Testis (tissue), 5 donors: ENCODE measurements at places on chromosomes 3 and 15.

- no peak for DNase-seq
Observed at GRCh38 chr3:157086775-157087174, 73.2 kb downstream of the CCNL1 start.

DNA sequence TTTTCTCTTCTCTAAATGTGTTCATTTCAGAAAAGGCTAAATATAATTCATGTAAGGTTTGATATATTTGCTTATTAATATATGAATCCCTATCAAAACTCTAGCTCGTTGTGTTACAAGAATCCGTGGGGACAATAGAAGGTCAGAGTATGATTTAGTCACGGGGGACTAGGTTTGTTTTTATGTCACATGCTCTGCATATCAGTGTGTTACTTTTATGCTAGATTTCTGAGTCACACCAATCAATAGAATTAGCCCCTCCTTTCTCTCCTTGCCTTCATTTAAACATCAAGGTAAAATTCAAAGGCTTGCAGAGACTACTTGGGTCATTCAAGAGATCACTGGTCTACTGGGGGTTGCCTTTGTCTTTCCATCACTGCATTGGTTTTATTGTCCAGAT, 636.1 kb downstream of the NR2F2 start:
- DNase-seq = no peak

- no peak for DNase-seq
Observed at GRCh38 chr15:75200765-75201615, 692 bp upstream of the C15orf39 start.

DNA sequence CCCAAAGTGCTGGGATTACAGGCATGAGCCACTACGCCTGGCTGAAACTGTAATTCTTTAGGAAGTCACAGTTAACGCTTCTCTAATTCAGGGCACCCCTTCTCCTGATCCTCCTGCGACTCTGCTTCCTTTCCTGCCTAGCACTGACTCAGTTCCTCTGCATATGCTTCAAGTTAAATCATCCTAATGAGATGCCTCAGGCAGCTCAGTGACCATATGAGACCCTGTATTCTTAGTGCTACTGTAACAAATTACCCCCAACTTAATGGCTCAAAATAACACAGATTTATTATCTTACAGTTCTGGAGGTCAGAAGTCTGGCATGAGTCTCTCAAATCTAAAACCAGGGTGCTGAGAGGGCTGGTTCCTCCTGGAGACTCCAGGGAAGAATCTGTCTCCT, 271.8 kb upstream of the LYSMD4 start:
- DNase-seq = no peak

DNA sequence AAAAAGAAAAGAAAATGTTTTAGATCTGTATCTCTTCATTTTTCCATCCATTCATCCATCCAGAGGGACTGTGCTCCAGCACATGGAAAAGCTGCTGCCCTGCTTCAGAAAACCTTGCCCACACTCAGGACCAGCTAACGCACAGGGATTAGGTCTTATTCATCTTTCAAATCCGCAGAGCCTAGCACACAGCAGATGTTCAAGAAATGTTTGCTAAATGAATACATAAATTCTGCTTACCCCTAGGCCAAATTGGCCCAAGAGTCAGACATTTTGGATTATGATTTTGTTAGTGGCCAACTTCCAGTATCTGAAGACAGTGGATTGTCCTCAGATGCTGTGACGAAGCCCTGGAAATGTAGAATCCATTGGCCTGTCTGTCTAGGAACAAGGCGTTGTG, 71.4 kb downstream of the GHSR start:
- DNase-seq = no peak

DNA sequence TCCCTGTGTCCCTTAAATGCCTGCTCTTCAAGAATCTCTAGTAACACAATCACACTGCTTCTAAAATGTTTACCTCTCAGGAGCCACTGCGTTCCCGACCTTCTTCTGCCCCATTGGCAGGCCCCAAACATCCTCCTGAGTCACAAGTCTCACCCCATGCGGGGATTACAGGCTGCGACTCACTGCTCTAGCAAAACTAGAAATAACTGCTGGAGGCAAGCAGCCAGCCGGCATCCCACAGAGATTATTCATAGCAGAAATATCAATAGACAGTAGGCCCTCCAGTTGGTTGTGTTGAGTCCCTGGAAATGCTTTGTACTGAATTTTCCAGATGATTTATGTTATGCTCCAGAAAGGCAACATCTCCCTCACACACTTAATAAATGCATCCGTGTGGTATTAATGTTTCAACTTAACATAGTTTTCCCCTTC, 64.8 kb downstream of the RFTN1 start:
- peak; percentile 62 for DNase-seq

DNA sequence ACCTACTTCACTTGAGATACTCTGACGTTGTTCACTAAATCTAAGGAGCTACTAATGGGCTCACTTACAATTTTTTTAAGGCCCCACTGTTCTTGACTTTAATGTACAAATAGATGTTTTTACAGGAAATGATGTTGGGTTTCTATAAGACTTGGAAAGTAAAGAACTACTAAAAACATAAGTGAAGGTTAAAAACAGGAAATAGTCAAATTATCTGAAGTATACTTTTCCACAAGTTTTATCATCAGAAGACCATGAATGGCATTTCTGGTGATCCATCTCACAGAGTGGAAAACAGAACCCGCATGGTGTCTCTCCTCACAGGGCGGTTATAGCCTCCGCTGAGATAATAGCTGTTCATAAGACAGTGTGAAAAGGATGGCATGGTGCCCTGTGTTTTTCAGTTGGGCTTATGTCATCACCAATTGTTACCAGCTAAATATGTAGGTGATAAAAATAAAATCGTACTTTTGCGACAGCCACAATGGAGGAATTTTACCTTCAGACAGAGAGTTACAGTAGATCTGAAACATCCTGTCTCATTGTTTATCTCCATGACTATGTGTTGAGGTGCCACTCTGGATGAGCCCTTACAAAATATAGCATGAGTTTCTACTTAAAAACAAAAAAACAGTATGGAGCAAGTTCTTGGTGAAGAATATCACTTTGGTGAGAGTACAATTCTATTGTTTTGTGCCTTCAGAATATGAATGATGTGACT, 462.4 kb downstream of the RAP2B start:
- DNase-seq = no peak

DNA sequence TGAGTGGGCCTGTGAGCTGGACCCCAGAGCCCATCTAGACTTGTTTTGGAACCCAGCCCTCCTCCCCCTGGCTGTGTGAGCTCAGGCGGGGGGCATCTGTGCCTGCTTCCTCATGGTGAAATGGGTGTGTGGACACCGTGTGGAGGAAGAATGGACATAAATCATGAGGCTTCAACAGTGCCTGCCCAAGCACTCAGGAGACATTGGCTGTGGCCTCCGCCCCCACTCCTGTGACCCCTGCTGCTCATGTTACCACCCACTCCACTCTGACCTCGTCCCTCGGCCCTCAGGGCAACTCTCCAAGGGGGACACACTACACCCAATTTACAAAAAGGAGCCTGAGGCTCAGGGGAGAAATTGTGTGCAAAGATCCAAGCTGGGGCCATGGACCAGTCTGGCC, 16.6 kb downstream of the TPRA1 start:
- no peak for DNase-seq

DNA sequence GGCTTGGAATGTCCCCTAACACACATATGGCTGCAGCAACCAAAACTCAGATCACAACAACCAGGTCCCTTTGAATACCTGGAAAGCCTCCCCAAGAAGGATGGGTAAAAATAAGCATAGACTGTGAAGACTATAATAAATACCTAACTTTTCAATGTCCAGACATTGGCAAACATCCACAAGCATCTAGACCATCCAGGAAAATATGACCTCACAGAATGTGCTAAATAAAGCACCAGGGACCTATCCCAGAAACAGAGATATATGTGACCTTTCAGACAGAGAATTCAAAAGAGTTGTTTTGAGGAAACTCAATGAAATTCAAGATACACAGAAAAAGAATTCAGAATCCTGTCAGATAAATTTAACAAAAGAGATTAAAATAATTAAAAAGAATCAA, 109.2 kb downstream of the NEDD4 start:
- no peak for DNase-seq

DNA sequence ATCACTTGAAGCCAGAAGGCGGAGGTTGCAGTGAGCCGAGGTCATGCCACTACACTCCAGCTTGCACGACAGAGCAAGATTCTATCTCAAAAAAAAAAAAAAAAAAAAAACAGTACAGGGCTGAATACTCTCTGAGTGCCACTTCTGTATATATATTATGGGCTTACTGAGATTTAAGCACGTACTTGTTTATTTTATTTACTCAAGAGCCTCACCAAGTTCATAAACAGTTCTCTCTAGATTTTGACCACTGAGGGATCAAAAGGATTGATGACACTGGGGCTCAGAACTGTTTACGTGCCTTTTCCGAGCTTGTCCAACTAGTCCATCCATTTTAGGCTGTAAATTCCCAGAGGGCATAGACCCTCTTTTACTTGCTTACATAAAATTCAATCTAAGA, 81.5 kb downstream of the FRMD4B start:
- no peak for DNase-seq

- no peak for DNase-seq
Observed at GRCh38 chr3:38379201-38379770, 32.7 kb downstream of the XYLB start.

GRCh38 chr15:70766597-70766996, 3.2 kb upstream of the UACA start:
- DNase-seq = no peak

DNA sequence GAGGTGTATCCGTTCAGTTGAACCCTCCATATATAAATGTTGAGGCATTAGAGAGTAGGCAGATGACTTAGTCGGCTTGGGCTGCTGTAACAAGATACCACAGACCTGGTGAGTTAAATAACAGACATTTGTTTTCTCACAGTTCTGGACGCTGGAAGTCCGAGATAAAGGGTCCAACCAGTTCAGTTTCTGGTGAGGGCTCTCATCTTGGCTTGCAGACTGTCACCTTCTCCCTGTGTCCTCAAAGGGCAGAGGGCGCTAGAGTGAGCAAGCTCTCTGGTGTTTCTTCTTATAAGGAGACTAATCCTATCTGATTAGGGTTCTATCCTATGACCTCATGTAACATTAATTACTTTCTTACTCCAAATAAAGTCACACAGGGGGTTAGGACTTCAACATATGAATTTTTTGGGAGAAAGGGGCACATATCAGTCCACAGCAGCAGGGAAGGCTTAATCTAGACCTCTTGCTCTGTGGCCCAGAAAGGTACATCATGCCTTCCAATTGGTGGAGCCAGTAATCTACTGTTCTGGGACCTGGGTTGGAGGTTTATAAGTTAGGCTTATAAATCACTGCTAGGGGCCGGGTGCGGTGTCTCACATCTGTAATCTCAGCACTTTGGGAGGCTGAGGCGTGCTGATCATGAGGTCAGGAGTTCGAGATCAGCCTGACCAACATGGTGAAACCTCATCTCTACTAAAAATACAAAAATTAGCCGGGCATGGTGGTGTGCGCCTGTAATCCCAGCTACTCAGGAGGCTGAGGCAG, 26.3 kb upstream of the SLC28A2 start:
- no peak for DNase-seq

DNA sequence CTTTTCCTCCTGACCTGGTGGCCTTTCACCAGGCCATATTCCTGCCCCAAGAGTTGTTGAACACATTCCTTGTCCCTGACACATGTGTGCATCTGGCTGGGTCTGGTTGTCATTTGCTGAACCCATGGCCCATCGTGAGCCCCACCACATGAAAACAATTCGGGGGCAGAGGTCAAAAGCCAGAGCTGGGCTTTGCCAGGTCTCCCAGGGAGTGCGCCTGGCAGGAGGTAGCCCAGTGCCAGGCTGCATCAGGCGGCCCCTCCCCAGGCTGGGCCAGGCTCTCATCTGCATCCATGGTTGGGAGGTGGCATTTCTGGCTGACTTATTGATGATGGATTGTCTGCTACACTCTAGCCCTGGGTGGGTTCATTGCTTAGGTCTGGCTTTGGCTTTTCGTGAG, 30.9 kb downstream of the SPSB4 start:
- DNase-seq = no peak

DNA sequence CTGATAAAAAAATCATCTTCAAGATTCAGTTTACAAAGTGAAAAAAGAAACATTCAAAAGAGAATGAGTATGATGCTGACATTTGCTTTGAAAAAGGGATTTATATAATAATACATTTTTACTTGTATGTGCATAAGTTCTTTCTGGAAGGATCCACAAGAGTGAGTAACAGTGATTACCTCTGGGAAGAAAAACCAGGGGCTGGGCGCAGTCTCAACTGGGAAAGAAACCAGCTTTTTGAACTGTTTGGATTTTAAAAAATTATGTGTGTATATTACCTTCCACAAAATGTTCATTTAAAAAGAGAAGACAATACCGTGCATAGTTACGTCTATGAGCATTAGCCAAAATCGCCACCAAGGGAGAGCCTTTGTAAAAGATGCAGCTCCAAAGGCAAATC, 1.3 kb downstream of the CLEC3B start:
- DNase-seq = no peak

GRCh38 chr3:89947337-89947954, 840.0 kb downstream of the EPHA3 start:
- no peak for DNase-seq

- no peak for DNase-seq
Observed at GRCh38 chr3:94071713-94072284, 8.9 kb downstream of the NSUN3 start.

- DNase-seq = no peak
Observed at GRCh38 chr3:49519916-49520385, 34.3 kb upstream of the BSN start.

DNA sequence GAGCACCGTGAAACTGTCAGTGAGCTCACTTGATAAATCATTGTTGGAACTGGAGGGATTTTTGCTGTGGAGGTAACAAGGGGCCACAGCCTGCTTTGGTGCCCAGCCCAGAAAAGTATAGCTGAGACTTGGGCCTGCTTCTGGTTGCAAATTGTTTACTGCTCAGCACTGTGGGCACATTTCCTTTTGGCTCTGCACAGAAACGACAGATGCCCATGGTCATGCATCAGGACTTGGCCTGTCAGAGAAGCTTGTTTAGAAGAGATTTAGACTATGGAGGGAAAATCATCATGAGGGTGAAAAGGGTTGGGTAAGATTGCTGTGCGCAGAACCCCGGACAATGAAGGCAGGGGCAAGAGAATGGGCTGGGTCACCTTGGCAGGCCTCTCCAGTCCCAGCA, 286.1 kb upstream of the CTNNB1 start:
- no peak for DNase-seq

DNA sequence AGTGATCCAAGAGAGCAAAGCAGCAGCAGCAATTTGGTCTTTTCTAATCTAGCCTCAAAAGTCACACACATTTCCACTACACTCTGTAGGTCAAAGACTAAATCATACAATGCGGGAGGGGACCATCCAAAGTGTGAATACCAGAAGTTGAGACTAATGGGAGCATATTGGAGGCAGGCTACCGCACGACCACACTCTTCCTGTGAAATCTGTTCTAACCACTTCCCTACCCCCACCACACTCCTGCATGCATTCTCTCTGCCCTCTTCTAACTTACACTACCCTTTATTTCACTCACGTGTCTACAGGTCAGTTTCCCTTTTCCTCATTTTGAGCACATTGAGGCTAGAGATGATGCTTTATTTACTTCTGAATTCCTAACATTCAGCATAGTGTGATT, 23.7 kb upstream of the PRTG start:
- DNase-seq = no peak
